ENCODE measurements at places on chromosomes 13 and 19.

DNA sequence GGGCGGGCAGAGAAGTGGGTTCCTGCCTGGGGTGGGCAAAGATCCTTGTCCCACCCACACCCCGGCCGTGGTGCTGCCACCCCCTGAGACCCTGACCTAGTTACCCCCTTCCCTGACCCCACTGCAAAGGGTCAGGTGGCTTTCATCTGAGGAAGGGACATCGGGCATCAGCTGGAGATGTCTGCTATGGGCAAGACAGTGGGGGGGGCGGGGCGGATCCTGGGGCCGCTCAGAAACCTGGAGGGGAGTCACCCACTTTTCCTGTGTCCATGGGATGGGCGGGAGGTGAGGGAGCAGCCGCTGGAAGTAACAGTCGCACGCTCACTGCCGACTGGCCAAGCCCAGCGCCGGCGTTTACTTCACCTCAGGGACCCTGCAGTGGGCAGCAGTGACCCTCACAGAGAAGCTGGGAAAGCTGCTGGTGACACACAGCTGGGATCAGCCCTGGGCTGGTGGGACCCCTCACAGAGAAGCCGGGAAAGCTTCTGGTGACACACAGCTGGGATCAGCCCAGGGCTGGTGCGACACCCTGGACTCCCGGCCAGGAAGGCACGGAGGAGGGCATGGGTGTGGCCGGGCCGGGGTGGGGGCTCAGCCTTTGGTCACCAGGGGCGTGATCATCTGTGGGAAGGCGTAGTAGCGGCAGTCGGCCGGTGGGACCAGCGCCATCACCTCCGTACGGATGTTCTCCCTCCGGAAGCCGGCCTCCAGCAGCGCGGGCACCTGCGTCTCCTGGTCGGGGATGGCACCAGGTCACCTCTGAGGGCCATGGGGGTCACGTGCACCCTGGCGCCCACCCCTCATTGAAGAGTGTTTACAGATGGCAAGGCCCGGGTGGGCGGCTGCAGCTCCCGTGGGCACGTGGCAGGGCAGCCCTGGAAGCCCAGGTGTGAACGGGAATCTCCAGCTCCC lies 4.3 kb downstream of the GAMT start:
- DNase-seq: no peak

DNA sequence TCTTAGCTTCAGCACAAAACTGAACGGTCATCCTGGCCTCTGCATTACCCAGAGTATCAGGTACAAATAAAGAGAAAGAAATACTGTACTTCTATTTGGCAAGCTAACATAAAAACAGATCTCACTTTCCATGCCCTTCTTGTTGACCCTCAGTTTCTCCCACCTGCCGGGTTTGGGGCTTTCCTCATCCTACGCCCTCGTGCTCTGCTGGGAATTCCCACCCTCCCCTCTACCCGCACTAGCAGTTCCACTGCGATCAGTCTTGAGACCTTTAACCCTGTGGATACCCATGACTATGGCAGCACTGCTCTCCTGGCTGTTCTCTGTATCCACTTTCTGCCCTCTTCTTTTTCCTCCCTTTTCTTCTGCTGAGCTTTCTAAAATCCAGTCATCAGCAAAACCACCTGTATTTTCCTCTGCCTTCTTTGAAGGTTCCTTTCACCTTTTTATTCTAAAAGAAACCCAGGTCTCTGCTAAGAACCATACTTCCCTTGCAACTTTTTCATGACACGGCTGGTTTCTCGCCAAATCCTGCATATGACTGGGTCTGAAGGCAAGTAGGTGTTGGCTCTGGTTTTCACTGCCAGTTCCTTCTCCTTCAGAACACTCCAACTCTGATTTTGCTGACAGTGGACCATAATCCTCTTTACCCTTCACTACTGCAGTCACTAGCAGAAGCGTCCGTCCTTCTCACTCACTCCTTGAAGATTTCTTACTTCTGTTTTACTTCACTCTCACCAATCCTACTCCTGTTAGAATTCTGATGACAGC lies 99.4 kb downstream of the MIPEP start:
- no peak for DNase-seq

- no peak for DNase-seq
Measured at GRCh38 chr13:36612230-36612629, 61.6 kb upstream of the SERTM1 start.

- DNase-seq: no peak
Measured at GRCh38 chr13:108961542-108962125, 332.2 kb downstream of the MYO16 start.

- no peak for DNase-seq
Measured at GRCh38 chr19:15874821-15875474, 22.9 kb downstream of the CYP4F2 start.

GRCh38 chr13:64866331-64866730 lies 2363.8 kb downstream of the PCDH9 start:
- no peak for DNase-seq

GRCh38 chr19:18044825-18045304 lies 36.9 kb downstream of the ARRDC2 start:
- peak; percentile 81 for DNase-seq

GRCh38 chr19:40165362-40165937 lies 25.8 kb upstream of the MAP3K10 start:
- DNase-seq: peak; percentile 62

- DNase-seq: no peak
Measured at GRCh38 chr13:51494156-51494555, 41.3 kb upstream of the INTS6 start.

GRCh38 chr13:39870197-39870747 lies 214.8 kb downstream of the COG6 start:
- DNase-seq: no peak

DNA sequence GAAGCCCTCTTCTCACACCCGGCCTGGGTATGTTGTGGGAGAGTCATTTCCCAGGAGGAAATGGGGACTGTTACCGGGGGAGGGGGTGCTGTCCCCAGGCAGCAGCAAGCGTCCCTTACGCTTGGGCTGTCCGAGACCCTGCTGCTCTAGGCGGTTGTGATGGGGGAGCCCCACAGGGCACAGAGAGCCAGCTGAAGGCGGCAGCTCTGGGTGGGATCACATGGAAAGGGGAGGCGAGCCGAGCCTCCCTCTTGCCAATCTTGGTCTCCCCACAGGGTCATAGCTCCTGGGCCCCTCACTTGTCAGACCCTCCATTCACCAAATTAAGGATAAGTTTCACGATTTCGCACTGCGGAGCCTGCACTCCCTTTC lies 22.0 kb downstream of the EPN1 start:
- no peak for DNase-seq

GRCh38 chr13:111537115-111537728 lies 216.8 kb downstream of the TEX29 start:
- DNase-seq: no peak

DNA sequence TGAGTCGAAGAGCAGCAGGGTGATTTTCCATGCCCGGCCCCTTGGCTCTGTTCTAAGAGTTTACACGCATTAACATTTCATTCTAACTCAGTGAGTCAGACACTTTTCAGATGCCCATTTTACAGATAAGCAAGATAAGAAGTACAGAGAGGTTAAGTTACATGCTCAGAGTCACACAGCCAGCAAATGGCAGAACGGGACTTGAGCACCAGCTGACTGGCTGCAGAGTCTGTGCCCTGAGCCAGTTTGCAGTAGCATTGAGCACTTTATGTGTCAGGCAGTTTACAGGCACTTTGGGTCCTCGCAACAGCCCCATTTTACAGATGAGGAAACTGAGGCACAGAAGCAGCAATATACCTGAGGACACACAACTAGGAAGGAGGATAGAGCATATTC lies 19.0 kb downstream of the CCDC8 start:
- no peak for DNase-seq

- DNase-seq: no peak
Measured at GRCh38 chr13:36329361-36329760, 16.8 kb downstream of the SPART start.

DNA sequence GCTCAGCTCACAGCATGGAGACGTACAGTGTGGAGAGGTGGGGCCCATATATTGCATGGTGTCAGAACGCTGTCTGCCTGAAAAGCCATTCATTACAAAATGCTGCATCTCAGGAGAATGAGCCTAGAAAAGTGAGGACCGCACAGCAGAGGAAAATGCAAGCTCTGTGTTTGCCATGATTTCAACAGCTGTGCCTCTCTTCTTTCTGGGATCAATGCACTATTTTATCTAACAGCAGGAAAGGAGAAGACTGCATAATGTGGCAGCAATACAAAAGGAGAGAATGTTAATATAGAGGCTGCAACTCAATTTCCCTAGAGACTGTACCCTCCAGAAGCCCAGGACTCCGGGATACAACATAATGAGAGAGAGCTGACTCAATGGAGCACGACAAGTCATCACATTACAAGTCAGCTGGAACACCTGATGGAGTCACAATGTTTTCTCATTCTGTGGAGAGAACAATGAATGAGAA lies 368.0 kb downstream of the FGF14 start:
- DNase-seq: no peak

GRCh38 chr19:45569619-45570421 lies 14.8 kb downstream of the OPA3 start:
- peak; percentile 60 for DNase-seq

DNA sequence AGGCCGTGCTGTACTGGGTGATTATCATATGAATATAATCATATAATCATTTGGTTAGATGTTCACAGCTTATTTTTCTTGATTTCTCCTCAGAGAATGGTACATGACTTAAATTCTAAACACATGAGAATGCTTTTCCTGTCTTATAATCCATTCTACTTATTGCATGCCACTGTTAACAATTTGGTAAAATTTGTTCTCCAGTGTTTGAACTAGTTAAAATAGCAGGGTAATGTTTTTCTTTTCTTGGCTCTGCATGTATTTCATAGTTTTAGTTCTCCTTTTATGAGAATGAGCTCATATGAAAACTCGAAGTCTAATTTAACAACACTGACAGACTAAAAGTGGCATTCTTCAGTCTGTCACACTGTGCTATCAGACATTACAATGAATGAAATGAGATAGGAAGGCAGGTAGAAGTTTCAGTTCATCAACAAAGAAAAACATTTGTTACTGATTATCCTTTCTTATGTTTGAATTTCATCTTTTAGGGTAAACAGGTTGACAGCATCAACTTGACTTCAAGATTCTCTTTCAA lies 10.2 kb downstream of the SPRYD7 start:
- no peak for DNase-seq

DNA sequence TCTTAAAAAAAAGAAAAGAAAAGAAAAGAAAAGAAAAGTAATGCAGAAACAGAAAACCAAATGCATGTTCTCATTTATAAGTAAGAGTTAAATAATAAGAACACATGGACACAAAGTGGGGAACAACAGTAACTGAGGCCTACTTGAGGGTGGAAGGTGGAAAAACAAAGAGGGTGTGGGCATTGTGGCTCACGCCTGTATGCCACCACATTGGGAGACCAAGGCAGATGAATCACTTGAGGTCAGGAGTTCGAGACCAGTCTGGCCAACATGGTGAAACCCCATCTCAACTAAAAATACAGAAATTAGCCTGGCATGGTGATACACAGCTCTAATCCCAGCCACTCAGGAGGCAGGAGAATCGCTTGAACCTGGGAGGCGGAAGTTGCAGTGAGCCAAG lies 8.1 kb downstream of the ZNF708 start:
- DNase-seq: no peak

DNA sequence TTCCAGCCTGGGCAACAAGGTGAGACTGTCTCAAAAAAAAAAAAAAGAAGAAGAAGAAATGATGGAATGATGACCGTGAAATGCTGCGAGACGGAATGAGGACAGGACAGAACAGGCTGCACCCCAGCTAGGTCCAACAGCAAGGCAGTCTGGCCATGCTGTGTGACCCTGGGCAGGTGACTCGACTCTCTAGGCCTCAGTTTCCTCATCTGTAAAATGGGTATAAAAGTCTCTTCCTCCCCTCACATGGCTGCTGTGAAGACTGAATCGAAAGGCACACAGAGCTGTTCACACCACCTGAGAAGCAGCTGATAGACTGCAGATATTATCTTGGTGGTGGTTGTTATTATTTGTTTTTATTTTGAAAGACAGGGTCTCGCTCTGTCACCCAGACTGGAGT lies 22.3 kb downstream of the PTPRS start:
- no peak for DNase-seq

DNA sequence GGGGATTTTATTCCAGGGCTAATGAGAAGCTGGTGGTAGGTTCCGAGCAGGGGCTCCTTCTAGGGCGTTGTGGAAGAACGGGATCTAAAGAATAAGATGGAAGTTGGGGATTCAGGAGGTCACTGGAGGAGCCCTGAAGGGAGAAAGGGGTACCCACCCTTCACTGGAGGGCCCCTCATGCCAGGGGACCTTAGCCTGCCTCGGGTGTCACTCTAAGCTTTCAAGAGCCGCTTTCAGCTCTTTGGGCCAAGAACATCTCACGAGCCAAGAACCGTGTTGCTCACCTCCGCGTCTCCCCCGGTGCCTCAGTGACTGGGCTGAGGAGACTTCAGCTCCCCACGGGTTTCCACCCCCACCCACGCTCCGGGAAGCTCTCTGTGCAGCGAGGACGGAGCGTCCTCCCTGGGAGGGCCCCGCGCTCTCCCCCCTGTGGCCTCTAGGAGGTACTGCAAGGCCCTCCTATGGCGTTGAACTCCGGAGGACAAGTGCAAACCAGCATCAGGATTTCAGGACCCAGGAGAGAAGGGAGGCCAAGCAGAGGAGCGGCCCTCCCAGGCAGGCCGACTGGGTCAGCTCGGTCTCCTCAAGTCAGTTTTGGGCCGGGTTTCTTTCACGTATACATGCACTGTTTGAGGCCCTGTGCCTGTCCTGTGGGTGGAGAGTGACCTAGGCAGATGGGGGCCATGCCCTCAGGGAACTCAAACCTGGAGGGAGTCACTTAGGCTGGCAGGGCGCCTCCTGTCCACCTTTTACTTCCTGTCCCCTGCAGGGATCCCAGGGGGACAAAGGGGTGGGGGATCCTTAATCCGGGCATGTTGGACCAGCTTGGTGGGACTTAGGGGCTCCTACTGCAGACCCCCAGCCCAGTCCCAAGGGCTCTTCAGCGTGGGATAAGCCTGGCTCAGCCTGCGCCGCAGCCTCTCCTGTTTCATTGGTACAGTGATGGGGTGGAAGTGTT lies 5.1 kb upstream of the KRTDAP start:
- peak; percentile 52 for DNase-seq

- no peak for DNase-seq
Measured at GRCh38 chr13:33191425-33192210, 93.9 kb downstream of the STARD13 start.

- DNase-seq: no peak
Measured at GRCh38 chr13:59413126-59413525, 750.6 kb downstream of the DIAPH3 start.

DNA sequence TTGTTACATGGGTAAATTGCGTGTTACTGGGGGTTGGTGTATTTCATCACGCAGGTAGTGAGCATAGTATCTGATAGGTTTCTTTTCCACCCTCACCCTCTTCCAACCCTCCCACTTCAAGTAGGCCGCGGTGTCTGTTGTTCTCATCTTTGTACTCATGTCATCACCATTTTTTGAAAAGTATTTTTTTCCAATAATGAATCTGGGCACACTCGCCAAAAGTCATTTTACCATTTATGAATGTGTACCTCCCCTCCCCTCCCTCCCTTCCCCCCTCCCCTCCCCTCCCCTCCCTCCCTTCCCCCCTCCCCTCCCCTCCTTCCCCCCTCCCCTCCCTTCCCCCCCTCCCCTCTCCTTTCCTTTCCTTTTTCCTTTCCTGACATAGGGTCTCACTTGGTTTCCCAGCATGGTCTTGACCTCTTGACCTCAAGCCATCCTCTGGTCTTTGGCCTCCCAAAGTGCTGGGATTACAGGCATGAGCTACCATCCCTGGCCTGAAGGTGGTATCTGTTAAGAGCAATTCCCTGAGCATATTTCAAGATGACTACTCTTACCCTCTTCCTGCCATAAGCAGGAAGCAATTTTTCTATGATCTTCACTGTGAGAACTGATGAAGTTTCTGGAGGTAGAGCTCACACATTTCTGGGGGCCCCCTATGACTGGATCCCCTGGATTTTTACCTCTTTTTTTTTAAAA lies 15.7 kb downstream of the ZNF627 start:
- DNase-seq: no peak

Measured in naive thymus-derived CD8-positive, alpha-beta T cell (primary cell).